Fibroblast of lung (primary cell): ENCODE measurements at places on chromosomes 13 and 19. TPM values are rescaled to one million over a fixed set of nuclear protein-coding genes. Genes with fewer than 3 reads are reported as not detected.

Gene FCER2
- polyA plus RNA-seq: not detected in 2 replicates

Gene GSX1
- polyA plus RNA-seq: not detected in 2 replicates

Gene VSTM2B
- polyA plus RNA-seq: not detected in 2 replicates

DNA sequence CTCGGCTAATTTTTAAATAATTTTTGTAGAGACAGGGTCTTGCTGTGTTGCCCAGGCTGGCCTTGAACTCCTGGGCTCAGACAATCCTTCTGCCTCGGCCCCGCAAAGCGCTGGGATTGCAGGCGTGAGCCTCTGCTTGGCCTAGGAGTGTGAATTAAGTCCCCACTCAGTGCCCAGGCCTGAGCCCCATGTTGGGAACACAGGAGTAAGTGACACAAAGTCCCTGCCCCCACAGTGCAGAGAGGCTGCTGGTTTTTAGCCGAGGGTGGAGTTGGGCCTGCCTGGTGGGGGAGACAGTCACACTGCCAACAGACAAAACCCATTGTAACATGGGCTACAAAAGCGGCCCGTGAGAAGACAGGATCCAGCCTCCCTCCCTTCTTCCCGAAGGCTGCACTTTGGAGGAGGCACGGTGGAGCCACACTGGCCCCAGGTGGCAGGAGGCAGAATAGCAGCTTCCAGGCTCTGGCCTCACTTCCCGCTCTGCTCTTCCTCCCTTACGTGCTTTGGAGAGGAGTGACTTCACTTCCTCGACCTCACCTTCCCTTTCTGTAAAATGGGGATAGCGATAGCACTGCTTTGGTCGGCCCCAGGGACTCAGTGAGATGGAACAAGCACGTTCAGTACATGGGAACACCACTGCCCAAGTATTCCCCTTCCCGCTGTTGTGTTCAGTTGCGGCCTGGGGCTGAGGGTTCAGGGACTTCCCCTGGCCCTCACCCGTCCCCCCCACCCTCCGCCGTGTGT, 15.2 kb upstream of the EHD2 start:
- peak; percentile 83 for DNase-seq

DNA sequence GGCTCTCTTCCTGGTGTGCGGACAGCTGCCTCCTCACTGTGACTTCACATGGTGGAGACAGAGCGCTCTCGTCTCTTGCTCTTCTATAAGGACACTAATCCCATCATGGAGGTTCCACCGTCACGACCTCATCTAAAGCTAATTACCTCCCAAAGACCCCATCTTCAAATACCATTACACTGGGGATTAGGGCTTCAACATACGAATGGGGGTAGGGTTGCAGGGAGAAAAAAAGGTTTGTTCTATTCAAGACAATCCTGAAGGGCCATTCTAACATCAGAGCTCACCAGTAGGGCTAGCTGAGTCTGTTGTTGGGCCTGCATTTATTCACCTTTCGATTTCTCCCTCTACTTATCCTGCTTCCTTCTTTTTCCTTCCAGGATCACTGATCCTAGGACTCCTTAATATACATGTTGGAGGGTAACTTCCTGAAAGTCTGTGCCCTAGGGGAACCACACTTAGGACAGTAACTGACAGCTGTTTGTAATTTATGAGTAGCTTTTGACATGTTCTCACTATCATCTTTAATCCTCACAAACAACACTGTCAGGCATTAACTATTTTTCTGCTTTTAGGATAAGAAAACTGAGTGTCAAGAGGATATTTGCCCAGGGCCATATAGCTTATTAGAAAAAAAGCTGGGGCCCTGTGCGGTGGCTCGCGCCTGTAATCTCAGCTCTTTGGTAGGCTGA, 18.8 kb upstream of the GTF2F2 start:
- no peak for DNase-seq

DNA sequence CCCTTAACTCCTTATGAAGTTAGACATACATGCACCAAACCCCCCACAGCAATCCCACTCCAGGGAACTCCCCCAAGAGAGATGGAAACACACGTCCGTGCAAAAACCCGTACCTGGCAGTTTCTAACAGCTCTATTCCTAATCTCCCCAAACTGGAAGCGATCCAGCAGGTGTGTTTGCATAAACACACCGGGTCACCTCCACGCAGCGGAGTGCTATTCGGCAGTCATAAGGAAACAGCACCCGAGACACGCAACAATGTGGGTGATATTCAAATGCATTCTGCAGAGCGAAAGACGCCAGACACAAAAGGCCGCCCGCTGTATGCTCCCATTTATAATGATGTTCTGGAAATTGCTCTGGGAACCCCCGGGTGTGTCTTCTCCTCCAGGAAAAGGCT, 6.8 kb upstream of the ZNRF4 start:
- DNase-seq: no peak

GRCh38 chr13:27304099-27304498, 33.5 kb downstream of the RASL11A start:
- no peak for DNase-seq

- no peak for DNase-seq
Observed at GRCh38 chr13:43596924-43597598, 189.7 kb downstream of the ENOX1 start.

DNA sequence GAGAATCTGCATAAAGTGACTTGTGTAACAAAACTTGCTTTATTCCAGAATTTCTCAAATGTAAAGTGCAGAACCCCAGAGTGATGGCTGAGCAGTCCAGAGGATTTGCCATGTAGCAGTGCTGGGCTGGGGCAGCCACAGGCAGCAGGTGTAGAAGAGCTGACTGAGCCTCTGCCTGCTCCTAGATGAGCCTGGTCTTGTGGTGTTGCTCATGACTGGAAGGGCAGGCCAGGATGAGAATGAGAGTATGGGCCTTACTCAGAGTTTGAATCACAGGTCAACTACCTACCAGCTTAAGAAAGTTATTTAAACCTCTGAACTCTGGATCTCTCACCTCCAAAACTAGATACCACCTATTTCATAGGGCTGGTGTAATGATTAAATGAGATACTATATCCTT, 2.9 kb upstream of the C13orf42 start:
- DNase-seq: no peak

- no peak for DNase-seq
Observed at GRCh38 chr13:40981361-40981760, 37.8 kb downstream of the ELF1 start.

GRCh38 chr13:45954836-45955800, 97.4 kb downstream of the ZC3H13 start:
- DNase-seq: no peak

GRCh38 chr19:4081441-4082129, 14.9 kb upstream of the ZBTB7A start:
- DNase-seq: peak; percentile 24

GRCh38 chr13:51380269-51380668, 40.8 kb downstream of the SERPINE3 start:
- peak; percentile 20 for DNase-seq
